ENCODE measurements at places on chromosomes 2 and 18. TPM values are rescaled to one million over a fixed set of nuclear protein-coding genes. Genes with fewer than 3 reads are reported as not detected.

GRCh38 chr18:57621246-57621604 lies 411 bp downstream of the NARS1 start:
- peaks cover 18% of the 10 kb centered on the region for H3K36me3 ChIP-seq
- no peaks in the 10 kb centered on the region for H3K27me3 ChIP-seq
- H3K4me3 ChIP-seq = peak overlapping the region; percentile 81
- no peak for DNase-seq
- H3K4me1 ChIP-seq = no peaks in the 10 kb centered on the region

GRCh38 chr18:73511771-73512503 lies 635.7 kb downstream of the FBXO15 start:
- no peak for DNase-seq
- H3K4me3 ChIP-seq = no peak overlapping the region
- H3K4me1 ChIP-seq = no peaks in the 10 kb centered on the region
- H3K27ac ChIP-seq = no peak overlapping the region
- H3K36me3 ChIP-seq = no peaks in the 10 kb centered on the region
- H3K27me3 ChIP-seq = no peaks in the 10 kb centered on the region

DNA sequence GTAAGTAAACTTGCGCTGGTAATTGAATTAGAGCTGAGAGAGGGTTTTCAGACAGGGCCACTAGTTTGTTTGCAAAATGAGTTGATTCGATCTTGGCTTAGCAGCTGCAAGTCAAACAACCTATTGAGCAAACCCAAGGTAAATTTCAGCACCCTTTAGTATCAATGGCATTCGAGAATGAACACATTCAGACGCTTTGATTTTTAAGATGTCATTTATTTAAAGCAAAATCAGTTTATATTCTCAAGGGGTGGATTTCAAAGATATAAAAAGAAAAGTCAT lies 44.2 kb downstream of the TGIF1 start:
- no peak for DNase-seq
- no peaks in the 10 kb centered on the region for H3K27me3 ChIP-seq
- H3K4me1 ChIP-seq = peaks cover 5% of the 10 kb centered on the region
- H3K4me3 ChIP-seq = no peak overlapping the region

- H3K4me3 ChIP-seq = no peak overlapping the region
- DNase-seq = no peak
- H3K27me3 ChIP-seq = no peaks in the 10 kb centered on the region
- no peak overlapping the region for H3K27ac ChIP-seq
- no peaks in the 10 kb centered on the region for H3K36me3 ChIP-seq
- H3K4me1 ChIP-seq = no peaks in the 10 kb centered on the region
These were observed 277.2 kb upstream of the TMEFF2 start for GRCh38 chr2:192471982-192472381.

DNA sequence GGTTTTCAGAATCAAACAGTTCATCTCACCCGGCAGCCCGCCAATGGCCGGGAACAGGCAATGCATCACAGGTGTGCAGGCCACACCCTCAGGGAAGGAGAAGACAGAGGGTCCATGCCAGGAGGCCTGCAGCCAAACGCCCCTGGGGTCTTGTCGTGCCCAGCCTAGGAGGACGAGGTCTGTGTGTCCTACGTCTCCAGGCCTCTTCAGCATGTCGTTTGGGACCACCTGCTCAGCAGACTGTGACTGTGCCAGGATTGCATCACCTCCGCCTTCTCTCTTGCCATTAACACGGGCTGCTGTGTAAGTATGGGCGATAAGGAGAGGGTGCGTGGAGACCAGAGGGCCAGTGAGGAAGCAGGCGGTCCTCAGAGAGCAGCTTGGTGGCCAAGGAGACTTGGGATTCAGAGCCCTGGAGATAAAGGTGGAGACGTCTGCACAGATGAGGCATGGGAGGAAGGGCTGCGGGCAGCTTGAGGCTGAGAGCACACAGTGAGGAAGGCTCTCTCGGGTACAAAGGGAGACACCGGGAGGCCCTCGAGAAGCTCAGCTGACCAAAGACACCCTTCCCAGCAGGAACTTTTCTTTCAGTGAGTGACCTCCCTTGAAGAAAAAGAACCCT lies 37.4 kb upstream of the KLHL29 start:
- H3K27me3 ChIP-seq = no peaks in the 10 kb centered on the region
- DNase-seq = no peak
- no peaks in the 10 kb centered on the region for H3K36me3 ChIP-seq
- peaks cover 21% of the 10 kb centered on the region for H3K4me1 ChIP-seq
- H3K27ac ChIP-seq = no peak overlapping the region
- no peak overlapping the region for H3K4me3 ChIP-seq

DNA sequence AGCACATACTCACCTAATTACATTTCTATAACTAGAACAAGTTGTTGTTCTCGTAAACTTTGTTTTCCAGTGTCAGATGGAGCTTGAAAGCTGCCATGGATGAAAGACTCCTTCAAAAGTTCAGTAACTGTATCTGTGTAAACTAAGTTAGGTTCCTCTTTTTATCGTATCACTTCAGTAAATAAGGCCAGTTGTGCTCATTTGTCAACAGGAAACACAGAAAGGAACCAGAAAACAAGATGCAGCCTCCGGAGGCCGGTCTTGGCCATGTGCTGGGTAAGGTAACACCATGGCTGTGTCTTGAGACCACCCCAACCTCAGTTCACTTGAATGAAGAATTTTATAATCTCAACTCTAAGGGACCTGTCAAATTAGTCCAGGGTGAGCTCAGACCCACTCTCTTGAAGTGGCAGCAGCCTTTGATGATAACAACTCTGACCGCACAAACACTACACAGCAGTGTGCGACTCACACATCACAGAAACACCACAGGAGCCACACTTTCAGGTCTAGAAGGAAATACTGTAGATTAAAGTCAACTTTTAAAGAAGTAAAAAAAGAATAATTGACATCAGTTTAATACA lies 213.8 kb downstream of the AFF3 start:
- H3K27me3 ChIP-seq = no peaks in the 10 kb centered on the region
- no peaks in the 10 kb centered on the region for H3K36me3 ChIP-seq
- no peaks in the 10 kb centered on the region for H3K4me1 ChIP-seq
- H3K4me3 ChIP-seq = no peak overlapping the region
- DNase-seq = no peak

DNA sequence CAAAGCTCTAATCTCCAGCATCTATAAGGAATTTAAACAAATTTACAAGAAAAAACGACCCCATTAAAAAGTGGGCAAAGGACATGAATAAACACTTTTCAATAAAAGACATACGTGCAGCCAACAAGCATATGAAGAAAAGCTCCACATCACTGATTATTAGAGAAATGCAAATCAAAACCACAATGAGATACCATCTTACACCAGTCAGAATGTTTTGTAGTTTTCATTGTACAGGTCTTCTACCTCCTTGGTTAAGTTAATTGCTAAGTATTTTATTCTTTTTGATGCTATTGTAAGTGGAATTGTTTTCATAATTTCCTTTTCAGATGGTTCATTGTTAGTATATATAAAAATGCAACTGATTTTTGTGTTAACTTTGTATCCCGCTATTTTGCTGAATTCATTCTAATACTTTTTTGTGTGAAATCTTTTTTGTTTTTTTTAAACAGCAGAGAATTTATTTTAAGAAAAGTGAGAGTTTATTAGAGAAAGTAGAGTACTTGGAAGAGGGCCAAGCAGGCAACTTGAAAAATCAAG lies 40.7 kb downstream of the SLC39A10 start:
- DNase-seq = no peak
- no peaks in the 10 kb centered on the region for H3K27me3 ChIP-seq
- no peak overlapping the region for H3K4me3 ChIP-seq
- H3K4me1 ChIP-seq = no peaks in the 10 kb centered on the region
- peaks cover 4% of the 10 kb centered on the region for H3K36me3 ChIP-seq

The PSMA8 gene
- not detected for total RNA-seq

DNA sequence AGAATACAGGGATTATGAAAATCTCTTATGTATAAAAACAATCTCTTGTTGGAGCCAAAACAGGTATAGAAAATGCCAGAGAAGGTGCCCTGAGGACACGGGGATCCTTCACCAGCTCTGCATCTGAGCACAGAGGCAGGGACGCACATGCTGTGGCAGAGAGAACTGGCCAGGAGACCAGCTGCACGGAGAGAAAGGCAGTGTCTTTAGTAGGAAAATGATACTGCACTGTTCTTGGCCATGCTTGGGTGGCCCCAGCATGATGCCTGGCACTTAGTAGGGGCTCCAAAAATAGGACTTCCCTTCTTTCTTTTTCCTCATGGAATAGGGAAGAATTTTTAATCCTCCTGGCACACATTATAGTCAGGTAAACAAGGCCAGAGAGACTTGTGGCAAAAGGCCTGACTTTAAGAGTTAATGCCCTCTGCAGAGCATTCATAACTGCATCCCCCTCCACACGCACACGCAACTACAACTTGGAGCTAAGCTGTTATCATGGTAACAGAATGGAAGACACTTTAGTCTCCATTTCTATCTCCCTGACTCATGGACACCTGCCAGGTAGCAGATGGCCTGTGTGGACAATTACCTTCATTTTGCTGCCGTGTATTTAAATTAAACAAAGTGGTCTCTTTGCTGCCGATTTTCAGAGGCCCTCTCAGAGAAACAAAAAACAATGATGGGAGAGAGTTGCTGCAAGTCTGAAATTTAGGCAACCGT lies 59.7 kb upstream of the DNMT3A start:
- H3K36me3 ChIP-seq = no peaks in the 10 kb centered on the region
- no peaks in the 10 kb centered on the region for H3K27me3 ChIP-seq
- no peak overlapping the region for H3K27ac ChIP-seq
- no peaks in the 10 kb centered on the region for H3K4me1 ChIP-seq
- DNase-seq = no peak

DNA sequence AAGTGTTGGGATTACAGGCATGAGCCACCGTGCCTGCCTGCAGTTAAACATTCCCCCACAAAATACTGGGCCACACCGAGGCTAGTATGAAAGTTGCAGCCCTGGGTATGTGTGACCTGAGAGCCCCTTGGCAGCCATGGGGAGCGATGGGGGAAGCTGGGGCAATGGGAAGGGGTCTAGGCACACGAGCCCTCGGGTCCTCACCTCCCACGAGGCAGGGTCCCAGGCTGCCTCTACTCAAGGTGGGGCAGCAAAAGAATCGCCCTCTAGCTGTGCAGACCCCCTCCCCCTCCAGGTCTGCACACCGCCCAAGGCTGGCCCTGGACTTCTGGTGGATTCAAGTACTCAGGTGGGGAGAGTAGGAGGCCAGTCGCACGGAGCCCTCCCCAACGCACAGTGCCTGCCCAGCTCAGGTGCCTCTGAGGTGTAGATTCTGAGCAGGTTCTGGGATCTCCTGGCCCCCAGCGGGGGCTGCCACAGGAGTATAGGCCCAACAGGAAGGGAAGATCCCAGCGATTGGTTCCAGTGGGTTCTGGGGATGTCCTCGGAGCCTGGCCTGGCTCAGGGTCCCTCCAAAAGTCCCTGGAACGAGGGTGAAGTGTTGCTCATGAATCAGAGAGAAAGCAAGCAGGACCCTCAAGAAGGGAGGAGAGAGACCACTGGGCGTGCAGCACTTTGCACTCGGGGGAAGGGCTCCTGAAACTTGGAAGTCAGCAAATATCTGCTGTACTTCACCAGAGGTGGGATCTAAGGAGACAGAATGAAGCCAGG lies 2.6 kb downstream of the GPR35 start:
- H3K4me3 ChIP-seq = no peak overlapping the region
- no peak for DNase-seq
- H3K27ac ChIP-seq = no peak overlapping the region

GRCh38 chr2:147619808-147620207 lies 225.0 kb upstream of the ACVR2A start:
- H3K4me3 ChIP-seq = no peak overlapping the region
- no peak overlapping the region for H3K27ac ChIP-seq
- H3K36me3 ChIP-seq = no peaks in the 10 kb centered on the region
- H3K27me3 ChIP-seq = no peaks in the 10 kb centered on the region

DNA sequence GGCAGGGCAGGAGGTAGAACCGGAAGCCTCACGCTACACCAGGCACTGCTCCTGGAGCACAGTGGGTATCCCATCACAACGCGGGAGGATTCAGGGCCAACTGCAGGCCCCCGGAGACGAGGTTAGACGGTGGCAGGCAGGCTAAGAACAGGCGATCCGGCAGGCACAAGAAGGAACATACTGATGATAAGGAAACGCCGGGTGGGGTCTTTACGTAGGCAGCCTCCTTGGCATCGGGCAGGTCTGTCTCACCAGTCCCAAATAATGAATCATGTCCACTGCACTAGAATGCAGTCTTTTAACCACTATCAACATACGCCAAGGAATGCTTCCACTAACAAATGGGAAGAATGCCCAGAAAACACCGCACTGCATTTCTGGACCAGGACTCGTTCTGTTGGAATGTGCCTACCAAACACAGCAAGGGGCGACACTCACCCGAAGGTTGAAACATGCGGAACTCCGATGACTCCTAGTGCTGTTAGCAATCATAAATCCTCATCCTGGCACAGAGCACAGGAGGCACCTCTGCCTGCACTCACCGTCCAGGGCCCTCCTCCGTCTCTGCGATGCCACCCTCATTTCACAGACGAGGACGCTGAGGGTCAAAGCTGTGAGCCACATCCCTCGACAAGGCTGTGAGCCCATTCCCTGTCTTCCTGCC lies 35.2 kb downstream of the ZNF516 start:
- H3K4me3 ChIP-seq = no peak overlapping the region
- H3K4me1 ChIP-seq = no peaks in the 10 kb centered on the region
- no peaks in the 10 kb centered on the region for H3K27me3 ChIP-seq
- peak overlapping the region; percentile 84 for H3K27ac ChIP-seq
- no peaks in the 10 kb centered on the region for H3K36me3 ChIP-seq

The GYPC gene
- 120 TPM for total RNA-seq

The COBLL1 gene
- total RNA-seq = 20.0 TPM
